ENCODE measurements at places on chromosomes 7 and 10.

GRCh38 chr7:69682518-69682917 is 84.2 kb downstream of the AUTS2 start:
- DNase-seq, result no peak

DNA sequence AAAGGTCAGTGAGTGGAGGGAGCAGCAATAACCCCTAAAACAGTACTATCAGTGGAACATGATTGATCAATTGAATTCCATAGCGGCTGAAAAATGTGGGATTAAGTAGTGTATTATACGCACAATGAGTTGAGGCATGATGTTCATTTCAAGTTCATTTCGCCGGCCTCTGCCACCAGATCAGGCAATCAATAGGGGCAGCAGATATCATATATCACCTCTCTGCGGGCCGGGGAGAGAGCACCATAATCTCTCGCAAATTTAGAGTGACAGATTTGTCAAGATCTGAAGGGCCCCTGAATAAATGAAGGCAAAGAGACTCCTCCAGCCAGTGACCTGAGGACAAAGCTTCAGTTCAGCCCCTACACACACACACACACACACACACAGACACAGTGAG is 58.5 kb downstream of the PAX2 start:
- no peak for DNase-seq

DNA sequence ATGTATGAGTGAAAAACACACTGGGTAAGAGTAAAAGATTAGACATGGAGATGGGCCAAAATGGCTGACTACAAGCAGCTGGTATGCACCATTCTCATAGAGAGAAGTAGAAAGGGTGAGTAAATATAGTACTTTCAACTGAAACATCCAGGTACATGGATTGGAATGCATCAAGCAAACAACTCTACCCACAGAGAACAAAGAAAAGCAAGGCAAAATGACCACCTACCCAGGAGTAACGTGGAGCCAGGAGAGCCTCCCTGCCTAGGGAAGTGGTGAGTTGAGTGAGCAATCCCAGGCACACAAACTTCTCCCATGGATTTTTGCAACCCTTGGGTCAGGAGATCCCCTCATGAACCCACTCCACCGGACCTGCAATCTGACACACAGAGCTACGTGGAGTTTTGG is 212.8 kb downstream of the PTN start:
- no peak for DNase-seq

GRCh38 chr7:151599401-151600227 is 79.9 kb upstream of the RHEB start:
- peak; percentile 9 for DNase-seq

DNA sequence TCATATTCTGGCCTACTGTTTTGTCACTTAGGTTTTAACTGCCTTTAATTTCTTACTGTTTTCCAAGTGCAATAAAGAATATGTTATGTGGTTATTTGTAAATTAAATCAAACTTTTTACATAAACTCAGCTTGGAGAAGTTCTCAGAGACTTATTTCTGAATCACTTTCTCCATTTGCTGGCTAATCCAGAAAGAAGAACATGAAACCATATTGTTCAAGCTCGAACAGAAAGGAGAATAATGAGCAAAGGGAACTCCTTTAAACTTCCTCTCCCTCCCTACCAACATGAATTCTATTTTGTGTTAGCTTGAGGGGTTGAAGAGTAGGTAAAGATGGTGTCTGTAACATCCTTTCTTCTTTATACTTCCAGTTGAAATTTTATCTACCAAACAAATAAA is 52.3 kb downstream of the SHTN1 start:
- no peak for DNase-seq

DNA sequence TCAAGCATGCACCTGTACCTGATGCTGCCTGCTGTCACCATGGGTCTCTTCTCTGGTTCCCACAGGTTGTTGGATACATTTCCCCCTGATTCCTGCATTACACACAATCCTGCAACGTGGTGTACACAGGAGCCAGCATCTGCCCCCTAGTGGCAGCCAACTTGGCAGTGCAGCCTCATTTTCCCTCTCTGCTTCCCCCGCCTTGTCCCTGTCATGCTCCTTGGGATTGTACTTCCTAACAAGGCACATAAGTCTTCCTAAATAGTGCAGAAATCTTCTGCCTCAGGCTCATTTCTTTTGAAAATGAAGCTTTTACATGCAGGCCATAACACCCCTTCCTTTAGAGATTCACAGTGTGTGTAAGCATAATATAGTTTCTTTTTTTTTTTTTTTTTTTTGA is 387.5 kb downstream of the CCSER2 start:
- peak; percentile 6 for DNase-seq

GRCh38 chr7:39446546-39446945 is 119.7 kb upstream of the YAE1 start:
- no peak for DNase-seq

GRCh38 chr10:97647556-97647955 is 7.1 kb downstream of the PI4K2A start:
- no peak for DNase-seq

DNA sequence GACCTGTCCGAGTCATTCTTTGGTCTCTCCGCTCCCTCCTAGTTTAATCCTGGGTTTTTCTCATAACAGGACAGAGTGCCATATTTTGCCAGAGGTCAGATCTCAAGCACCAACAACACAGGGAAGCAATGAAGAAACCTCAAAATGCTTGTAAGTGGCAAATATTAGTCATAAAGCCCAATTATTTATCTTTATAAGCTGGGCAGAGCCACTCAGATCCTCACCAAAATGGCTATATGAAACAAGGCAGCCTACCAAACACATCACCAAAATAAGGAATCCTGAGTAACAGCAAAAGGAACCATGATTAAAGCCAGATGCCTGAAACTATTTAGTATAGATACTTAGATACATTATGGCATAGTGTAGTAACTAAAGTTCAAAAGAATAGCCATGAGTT is 4.7 kb downstream of the ECD start:
- no peak for DNase-seq

- DNase-seq, result no peak
Measured at GRCh38 chr10:44958196-44958897, 1.3 kb upstream of the RASSF4 start.

DNA sequence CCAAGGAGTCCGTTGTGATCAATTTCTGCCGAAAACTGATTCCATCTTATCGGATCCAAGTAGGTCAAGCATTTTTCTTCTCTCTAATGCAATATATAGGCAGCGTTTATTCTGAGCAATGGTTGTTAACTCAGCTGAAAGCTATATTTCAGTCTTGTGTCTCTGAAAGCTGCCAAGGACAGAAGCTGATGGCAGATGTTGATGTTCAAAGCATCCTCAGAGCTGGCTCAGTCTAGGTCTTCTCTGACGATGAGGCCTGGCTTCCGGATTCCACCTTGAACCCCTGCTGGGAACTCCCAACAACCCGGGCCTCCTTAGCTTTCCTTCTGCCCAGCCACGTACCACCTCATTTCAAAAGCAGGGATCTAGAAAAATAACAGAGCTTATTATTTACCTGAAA is 863.6 kb downstream of the NRG3 start:
- DNase-seq, result no peak

DNA sequence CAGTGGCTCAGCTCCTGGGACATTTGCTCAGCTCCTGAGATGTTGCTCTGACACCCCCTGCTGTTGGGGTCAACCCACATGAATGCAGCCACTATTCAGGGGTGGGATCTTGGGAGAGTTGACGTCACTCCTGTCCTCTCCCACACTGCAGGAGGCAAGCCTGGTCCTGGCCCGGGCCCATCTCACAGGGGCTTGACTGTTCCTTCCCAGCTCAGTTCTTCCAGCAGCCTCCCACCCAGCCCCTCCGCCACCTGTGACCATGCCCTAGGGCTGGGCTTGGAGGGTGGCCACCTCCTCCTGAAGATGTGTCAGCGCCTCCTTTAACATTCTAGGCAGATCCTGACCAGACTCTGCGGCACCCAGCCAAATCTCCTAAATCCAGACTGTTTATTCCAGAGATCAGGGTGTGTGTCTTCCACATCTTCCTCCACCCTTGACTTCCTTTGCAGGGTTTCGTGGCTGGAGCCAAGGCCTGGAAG is 19.1 kb upstream of the OPALIN start:
- no peak for DNase-seq

DNA sequence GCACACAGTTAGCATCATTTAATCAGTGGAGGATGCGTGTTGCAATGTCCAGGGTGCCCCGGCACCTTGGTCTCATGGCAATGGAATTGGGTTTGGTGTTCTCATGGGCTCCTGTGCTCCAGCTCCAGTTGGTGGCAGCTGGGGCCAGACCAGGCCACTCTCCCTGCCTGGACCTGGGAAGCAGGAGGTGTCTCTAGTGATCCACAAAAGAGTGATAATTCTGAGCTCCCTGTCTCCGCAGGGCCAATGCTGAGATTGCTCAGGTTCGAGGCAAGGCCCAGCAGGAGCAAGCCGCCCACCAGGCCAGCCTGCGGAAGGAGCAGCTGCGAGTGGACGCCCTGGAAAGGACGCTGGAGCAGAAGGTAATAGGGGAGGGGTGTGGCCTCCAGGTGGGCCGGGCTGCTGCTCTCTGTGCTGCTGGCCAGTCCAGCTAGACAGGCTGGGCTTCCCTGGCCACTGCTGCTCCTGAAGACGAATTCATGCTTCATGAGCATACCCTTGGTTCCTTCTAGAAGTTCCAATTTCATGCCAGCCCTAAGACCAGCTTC is 21.7 kb upstream of the BTBD16 start:
- DNase-seq, result no peak

GRCh38 chr10:132712743-132713142 is 73.2 kb downstream of the NKX6-2 start:
- no peak for DNase-seq

DNA sequence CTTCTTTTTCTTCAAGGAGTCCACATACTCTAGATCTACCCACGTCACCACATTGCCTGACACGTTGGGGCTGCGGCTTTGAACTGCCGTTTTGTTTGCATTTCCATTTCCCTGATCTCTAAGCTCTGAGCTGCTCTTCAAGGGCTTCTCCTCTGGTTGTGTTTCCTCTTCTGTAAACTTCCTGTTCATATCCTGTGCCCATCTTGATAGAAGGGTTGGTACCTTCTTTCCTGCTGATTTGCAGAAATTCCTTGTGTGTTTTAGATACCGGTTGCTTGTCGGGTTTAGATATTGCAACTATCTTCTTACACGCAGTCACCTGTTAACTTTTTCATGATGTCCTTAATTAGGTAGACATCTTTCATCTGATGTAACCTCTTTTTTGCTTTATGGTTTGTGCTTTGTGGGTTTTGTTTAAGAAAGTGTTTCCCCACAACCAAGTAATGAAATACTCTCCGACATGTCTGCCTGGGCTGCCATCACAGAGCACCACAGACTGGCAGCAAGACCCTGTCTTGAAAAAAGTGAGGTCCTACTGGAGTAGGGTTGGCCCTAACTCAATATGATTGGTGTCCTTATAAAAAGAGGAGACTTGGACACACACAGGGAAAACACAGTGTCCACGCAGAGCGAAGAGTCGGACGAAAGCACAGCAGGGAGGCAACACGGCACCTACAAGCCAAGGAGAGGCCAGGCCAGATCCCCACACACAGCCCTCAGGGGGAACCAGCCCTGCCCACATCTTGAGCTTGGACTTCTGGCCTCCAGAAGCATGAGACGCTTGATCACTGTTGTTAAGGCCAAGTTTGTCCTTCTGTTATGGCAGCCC is 99.1 kb upstream of the PDGFA start:
- peak; percentile 58 for DNase-seq

DNA sequence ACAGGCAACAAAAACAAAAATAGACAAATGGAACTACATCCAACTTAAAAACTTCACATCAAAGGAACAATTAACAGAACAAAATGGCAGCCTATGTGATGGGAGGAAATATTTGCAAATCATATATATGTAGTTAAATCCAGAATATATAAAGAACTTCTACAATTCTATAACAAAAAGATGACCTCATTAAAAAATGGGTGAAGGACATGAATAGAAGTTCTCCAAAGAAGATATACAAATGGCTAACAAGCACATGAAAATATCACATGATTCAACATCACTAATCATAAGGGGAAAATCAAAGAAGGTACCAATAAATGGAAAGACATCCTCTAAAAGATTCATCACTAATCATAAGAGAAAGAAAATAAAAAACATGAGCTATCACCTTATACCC is 416.1 kb downstream of the LRMDA start:
- DNase-seq, result no peak

- no peak for DNase-seq
Measured at GRCh38 chr7:97418312-97418711, 300.8 kb downstream of the SDHAF3 start.

DNA sequence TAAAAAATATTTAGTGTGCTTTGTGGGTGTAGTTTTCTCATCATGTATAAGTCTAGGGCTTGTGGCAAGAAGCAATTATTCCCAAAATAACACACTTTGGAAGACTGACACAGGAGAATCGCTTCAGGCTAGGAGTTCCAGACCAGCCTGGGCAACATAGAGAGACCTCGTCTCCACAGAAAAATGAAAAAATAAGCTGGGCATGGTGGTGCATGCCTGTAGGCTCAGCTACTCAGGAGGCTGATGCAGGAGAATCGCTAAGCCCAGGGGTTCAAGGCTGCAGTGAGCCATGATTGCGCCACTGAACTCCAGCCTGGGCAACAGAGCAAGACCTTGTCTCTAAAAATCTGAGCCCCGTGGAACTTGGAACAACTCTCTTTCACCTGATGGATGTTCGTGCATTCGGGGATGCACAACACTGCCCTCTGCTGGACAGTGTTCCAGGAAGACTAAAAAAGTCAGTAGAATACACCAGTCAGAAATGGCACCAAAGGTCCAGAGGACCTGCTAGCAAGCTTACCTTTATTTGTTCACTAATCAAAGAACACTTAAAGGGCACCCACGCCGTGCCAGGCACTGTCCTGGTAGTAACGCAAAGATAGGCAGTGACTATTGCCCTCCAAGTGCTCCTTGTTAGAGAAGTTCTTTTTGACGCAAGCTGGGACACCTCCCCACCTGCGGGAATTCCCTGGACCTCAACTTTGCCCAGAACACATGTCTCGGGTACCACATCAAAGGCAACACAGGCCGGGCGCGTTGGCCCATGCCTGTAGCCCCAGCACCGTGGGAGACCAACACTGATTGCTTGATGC is 81.9 kb upstream of the CALN1 start:
- DNase-seq, result peak; percentile 63

GRCh38 chr10:102085336-102085735 is 20.2 kb downstream of the HPS6 start:
- no peak for DNase-seq

DNA sequence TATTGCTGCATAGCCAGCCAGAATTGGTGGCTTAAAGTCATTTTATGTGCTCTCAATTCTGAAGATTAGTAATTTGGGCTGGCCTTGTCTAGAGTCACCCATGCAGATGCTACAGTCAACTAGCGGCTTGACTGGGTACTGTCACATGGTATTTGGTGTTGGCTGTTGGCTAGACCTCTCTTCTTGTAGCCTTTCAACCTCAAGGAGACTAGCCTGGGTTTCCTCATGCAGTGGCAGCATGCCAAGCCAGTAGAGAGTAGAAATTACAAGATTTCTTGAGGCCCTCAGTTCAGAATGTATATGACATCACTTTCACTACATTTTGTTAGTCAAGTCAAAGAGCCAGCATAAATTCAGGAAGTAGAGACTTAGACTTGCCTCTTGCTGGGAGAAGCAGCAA is 3.7 kb upstream of the ZNF800 start:
- peak; percentile 36 for DNase-seq

DNA sequence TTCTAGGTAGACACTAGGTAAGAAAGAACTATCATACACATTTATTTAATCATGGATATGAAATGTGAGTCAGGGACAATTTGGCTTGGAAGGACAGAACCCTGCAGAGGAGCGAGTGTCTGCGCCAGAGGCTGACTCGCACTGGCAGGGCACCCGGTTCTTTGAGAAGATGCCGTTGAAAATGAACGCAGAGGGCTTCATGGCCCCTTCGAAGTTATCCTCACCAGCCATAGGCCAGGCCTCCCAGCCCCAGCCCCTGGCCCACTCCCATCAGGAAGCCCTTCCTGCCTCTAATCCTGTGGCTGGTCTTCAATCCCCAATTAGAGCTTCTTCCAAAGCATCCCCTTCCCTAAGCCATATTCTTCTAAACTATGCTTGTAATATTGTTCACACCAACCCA is 239.8 kb downstream of the TCERG1L start:
- DNase-seq, result no peak

Data from activated naive CD8-positive, alpha-beta T cell treated with anti-CD3 and anti-CD28 coated beads, Interleukin-2, amount 50 U/mL, for 24 hours (primary cell).